ENCODE measurements at places on chromosomes 5 and 9.

- no peak for DNase-seq
Observed at GRCh38 chr9:124198948-124199347, 58.8 kb upstream of the NEK6 start.

DNA sequence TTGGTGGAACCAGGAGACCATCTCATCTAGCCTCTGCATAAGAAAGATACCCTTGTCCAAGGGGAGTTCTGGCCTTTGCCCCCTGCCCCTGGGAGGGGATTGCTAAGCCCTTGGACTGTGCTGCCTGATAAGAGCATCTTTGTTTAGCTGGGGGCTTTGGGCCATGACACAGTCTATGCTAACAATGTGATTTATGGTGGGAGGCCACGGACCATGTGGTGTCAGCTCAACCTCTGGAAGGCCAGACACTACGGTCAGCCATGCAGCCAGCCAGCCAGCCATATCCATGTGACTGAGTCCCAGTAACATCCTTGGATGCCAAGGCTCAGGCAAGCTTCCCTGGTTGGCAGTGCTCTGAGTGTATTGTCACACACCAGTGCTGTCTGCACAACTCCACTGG lies 244.4 kb downstream of the FSTL4 start:
- DNase-seq: no peak

DNA sequence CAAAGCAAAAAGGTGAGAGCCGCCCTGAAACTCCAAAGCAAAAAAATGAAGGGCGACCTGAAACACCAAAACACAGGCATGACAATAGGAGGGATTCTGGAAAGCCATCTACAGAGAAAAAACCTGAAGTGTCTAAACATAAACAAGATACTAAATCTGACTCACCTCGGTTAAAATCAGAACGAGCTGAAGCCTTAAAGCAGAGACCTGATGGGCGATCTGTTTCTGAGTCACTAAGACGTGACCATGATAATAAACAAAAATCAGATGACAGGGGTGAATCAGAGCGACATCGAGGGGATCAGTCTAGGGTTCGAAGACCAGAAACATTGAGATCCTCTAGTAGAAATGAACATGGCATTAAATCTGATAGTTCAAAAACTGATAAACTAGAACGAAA lies 108.8 kb downstream of the NIPBL start:
- no peak for DNase-seq

DNA sequence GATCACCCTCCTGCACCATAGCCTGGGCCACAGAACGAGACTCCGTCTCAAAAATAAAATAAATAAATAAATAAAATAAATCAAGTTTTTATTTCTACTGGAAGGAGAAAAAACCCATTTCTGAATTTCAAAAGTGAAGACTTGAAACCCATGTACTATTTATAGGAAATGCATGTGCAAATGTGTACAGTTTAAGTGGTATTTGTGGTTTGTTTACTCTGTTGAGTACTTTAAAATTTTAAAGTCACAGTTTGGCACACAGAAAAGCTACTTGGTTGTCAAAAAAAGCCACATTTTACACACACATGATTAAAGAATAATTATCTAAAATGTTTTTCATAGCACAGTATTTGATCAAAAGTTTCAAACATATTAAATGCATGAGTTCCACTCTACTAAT lies 43.6 kb downstream of the NR3C1 start:
- DNase-seq: no peak

- DNase-seq: no peak
Observed at GRCh38 chr9:107018861-107019545, 156.0 kb downstream of the ZNF462 start.

- DNase-seq: no peak
Observed at GRCh38 chr5:138230981-138231589, 18.0 kb upstream of the CDC23 start.

- no peak for DNase-seq
Observed at GRCh38 chr9:12776513-12777055, 1.8 kb downstream of the LURAP1L start.
